ENCODE measurements at places on chromosomes 2 and 18.

- no peak for DNase-seq
Observed at GRCh38 chr2:127000937-127001336, 102.2 kb downstream of the TEX51 start.

- no peak for DNase-seq
Observed at GRCh38 chr2:204131621-204132020, 195.1 kb downstream of the ICOS start.

DNA sequence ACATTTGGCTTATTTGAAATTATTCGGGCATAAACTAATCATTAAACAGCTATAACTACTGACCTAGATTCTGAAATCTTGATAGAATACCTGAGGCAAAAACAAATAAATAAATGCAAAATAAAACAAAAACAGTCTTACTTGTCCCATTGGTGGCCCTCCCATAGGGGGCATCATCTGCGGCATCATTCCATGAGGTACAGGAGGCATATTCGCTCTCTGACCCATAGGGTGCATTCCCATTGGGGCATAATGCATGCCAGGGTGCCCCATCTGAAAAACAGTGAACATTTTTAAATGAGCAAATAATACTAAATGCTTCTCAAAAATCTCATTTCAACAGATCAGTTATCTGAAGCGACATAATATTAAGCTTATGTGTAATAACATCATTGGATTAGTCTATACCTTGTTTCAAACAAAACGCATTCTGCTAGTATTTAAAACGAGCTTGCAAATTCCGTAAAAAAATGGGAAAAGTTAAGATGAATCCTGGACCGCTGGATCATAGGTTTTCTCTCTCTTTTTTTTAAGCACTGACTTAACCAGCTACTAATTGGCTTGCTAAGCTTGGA lies 1.3 kb downstream of the PRPF40A start:
- no peak for DNase-seq

GRCh38 chr2:25307949-25308557 lies 33.7 kb downstream of the DNMT3A start:
- no peak for DNase-seq

- DNase-seq, result no peak
Observed at GRCh38 chr2:203706403-203706802, at the start of gene CD28. Gene CD28 (plus strand): TSS chr2:203706639. CDS start chr2:203706697, 58 bp downstream.

- no peak for DNase-seq
Observed at GRCh38 chr2:9740382-9741073, 102.7 kb upstream of the TAF1B start.

- DNase-seq, result no peak
Observed at GRCh38 chr18:11654736-11655605, 34.1 kb upstream of the GNAL start.

DNA sequence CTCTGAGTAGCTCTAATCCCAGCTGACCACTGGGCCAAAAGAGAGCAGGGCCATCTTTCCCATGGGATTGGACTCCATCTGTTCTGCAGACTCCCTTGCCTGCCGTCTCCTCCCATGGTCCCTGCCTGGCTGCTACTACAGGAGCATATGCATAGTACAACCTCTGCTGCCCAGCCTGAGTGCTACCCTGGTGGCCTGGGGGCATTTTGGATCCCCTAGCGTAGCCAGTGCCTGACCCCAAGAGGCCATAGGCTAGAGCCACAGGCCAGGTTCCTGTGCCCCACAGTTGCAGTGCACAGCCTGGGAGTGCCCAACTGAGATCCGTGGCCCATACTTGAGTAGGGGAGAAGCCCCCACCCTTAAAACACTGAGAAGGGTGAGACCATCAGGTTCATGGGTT lies 280.3 kb downstream of the CCDC85A start:
- DNase-seq, result no peak

DNA sequence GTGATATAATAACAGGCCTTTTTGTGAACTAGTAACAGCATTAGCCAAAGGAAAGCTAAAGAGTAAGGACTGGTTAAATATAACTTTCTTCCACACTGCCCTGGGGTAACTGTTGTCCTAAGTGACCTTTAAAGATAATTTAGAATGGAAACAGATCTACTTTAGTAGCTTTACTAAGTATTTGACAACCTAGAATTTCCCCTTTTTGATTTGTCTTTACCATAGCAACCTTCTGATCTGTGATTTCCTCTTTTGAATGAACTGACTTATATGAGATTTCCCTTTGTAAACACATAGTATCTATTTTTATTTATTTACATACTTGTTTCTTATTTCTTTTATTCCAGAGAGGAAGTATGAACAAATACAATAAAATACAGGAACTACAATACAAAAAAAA lies 10.5 kb upstream of the KLF7 start:
- no peak for DNase-seq

DNA sequence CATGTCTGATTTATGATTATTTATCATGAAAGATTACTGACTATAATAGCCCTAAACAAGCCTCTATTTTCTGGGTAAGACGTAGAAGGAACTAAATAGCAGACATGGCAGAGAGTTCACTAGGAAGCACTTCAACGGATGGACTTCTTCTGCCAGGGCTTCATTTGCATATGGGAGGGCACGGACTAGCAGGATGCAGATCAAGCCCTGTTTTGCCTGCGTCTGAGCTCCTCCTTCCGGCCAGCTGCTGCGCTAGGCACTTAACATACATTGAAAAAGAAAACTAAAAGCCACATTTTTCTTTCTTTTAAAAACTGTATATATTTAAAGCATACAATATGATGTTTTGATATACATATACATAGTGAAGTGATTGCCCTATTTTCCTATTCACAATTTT lies 340.0 kb upstream of the MEX3C start:
- DNase-seq, result peak; percentile 34

DNA sequence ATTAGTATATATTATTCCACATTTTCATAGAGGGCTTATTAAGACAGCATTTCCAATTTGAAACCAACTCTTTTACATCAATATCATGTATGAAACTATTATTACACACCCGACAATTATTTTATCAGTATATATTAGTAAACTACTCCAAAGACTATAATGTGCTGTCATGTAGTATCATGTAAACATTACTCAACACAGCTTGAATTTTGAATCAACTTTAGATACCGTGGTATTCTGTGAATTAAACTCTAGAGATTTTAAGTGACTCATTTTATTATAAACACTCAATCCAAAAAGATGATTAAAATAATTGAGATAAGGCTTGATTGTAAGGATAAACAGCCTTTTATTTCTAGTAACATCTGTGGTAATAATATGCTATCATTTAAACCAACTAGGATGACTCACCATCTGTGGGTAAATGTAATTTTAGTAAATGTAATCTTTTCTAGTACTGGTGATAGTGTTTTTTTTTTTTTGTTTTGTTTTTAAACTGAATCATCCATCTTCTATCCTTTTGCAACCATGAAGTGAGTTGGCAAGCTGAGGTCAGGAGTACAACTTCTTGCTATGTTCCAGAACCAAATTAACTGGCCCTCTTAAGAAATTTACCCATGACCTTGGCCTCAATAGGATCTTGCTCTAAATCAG lies 144.3 kb upstream of the SMAD7 start:
- no peak for DNase-seq

- DNase-seq, result no peak
Observed at GRCh38 chr2:69017835-69018234, 4.9 kb downstream of the ANTXR1 start.

- no peak for DNase-seq
Observed at GRCh38 chr18:8962855-8963635, 139.5 kb upstream of the NDUFV2 start.

GRCh38 chr2:223108351-223109050 lies 56.5 kb downstream of the KCNE4 start:
- no peak for DNase-seq

DNA sequence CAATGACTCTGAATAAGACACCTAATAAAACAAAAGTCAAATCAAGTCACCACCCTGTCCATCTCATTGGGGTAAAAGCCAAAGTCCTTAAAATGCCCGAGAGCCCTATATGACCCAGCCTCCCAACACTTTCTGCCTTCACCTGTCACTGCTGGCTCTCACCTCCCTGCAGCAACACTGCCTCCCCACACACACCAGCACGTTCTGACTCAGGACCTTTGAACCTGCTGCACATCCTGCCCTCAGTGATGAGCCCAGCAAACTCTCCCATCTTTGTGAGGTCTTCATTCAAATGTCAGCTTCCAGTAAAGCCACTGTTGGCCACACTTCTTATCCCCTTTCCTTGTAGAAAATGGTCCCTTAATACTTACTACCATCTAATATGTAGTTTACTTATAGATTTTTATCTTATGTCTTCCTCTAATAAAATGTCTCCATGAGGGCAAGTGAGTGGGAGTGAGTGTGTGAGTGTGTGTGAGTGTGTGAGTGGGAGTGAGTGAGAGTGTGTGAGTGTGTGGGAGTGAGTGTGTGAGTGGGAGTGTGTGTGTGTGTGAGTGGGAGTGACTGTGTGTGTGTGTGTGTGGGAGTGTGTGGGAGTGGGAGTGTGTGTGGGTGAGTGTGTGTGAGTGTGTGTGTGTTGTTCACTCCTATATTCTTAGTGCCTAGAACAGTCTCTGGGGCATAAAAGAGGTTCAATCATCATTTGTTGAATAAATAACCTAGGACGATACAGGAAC lies 504.7 kb downstream of the EIPR1 start:
- DNase-seq, result no peak

- peak; percentile 1 for DNase-seq
Observed at GRCh38 chr2:27489118-27489497, 435 bp downstream of the IFT172 start.

DNA sequence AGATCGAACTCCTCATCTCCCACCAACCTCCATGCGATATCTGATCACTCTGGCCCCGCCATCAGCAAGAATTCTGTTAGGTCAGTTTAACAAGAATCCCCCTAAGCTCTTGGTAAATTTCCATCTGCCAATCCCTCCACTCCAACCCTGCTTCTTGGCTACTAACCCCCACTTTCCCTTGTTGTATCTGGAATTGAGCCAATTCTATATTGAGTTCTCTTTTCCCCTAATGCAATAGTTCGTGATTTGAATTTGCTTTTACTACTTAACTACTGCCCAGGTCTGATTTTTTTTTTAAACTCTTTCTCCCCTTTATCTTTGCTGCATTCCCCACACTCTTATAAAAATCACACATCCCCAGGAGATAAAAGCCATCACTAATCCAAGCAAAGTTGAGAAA lies 159.3 kb upstream of the STK17B start:
- peak; percentile 77 for DNase-seq

- no peak for DNase-seq
Observed at GRCh38 chr2:177669625-177670330, 277.2 kb downstream of the AGPS start.

DNA sequence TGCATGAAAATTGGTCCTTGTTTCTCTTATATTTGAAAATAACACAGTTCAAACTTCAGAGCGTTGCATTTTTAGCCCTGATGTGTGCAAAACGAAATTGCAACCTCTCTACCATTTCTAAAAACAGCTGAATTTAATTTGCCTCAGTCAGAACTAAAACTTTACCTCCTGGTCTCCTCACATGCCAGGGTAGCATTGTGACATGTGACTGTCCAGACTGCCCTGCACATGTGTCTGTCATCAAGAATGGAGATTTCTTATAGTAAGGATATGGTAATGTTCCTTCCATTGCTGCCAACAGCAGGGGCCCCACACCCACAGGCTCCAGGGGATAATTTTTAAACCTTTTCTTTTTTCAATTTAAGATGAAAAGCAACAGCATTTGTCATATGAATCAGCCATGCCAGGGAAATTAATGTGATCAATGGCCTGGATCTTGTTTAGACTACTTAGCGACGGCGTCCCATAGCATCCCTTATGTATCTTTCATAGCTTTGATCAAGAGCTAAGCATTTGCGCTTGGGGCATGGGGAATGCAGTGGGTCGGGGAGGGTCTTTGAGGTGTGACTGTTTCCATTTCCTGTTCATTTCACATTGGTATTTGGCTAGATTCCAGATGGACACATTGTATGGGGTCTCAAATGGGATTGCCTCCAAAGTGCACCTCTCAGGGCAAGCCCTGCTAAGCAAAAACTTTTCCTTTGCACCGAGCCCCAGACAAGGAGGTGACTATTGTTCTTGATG lies 92.4 kb upstream of the RASGRP3 start:
- DNase-seq, result no peak

DNA sequence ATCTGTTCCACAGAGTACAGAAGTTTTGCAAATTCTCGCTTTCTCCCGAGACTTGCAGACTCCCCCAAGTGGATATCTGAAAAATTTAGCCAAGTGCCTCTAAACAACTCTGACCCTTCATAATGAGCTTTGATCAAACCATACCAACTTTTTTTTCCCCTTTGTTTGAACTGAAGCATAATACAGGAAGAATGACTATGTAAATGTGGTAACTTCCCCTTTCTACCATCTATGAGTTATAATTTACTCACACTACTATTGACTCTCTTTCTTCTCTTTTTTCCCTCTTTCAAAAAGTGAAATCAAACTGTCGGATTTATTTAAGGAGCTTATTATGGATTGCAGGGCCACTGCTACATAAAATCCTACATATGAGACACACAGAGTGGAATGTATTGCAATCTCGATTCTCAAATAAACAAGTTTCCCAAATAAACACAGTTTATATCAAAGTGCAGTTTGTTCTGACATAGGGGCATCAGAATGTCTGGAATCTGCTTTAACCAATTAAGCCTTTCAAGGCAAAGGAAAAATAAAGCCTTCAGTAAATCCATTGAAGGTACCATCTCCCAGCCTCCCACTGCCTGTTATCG lies 1.4 kb upstream of the ZNF804A start:
- no peak for DNase-seq

DNA sequence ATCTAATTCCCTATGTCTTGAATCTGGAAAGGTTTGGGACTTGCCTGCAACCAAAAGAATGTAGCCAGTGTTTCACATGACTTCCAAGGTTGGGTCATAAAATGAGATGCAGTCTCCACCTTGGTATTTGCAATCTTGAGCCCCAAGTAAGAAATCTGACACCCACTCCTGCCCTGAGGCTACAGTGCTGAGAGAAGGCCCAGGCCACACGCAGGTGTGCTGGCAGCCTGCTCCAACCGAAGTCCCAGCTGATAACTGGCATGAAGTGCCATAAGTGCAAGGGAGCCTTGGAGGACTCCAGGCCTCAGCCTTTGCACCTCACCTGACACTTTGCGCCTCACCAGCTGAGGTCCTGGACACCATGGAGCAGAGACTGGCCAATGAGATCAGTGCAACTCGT lies 182.7 kb downstream of the ANAPC1 start:
- DNase-seq, result no peak

GRCh38 chr18:30211112-30211511 lies 831.4 kb downstream of the DSC3 start:
- DNase-seq, result no peak

DNA sequence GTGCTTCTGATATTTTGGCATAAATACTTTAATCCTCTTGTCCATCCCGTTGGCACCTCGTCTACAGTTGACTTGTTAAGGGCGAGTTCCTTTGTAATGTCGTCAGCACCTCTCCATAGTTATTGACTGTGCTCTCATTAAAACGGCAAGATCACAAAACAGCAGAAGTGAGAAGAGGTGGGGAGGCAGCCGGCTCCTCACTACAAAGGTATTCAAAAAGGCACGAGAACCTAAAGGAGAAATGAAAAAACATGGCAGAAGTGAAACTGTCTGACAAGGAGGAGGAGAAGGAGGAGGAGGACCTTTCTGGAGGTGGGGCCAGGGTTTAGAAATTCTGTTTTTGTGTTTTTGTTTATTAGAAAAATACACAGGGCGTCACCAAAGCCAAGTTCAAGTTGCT lies 235.6 kb downstream of the BCL11A start:
- DNase-seq, result no peak

Measured in NCI-H1092 treated with DMSO at 0.1 percent for 48 hours (cell line).